Activated CD4-positive, alpha-beta T cell treated with anti-CD3 and anti-CD28 coated beads, Interleukin-2, amount 50 U/mL, for 48 hours (primary cell): ENCODE measurements at places on chromosomes 3 and 15.

DNA sequence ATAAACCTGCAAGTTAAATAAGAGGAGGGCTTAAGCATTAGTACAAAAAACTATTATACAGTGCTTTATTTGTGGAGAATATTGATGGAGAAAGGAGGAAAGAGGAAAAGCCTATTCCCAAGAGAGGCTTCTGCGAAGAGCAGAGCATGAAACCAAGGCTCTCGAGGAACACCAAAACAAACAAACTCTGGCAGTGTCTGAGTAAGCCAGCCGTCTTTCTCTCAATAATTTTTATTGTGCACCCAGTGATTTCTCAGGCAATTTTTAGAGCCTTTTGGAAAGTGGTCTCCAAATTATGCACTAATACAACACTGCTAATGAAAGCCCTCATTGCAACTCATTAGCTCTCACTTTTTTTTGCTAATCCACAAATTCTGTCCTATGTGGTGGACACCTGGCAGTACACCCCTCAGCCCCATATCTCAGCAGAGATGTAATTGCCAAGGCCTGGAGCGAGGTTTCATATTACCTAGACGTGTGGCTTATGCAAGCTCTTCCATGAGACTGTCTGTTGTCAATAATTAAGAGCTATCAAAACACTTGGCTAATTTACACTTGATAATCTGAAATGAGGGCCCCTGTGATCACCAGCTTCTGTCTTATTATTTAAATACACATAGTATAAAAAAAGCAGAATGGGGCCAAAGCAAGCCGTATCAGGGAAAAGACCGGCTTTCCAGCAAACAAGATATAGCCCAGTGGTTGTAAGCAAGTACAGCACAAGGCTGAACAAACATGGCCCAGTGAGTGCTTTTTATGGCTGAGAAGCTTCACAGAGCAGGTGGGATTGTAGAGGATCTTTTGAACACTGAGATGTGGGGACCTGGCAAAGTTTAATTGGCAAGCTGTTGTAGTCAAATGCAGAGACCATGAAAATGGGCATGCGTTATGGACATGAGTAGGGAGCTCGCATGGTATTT, 216.9 kb downstream of the ROBO2 start:
- no peak for DNase-seq

DNA sequence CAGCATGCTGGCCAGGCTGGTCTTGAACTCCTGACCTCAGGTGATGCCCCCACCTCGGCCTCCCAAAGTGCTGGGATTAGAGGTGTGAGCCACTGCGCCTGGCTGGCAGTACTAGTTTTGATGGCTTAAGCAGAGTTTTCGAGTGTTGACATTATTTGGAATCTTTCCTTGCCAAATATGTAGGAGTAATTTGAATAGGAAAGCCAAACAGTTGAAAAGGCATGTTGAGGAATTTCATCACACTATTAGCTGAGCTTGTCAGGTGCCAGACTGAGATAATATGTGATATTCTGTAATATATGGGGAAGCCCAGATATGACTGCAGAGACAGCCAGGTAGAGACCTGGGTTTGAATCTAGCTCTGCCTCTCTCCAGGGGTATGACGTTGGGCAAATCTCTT, 109.3 kb downstream of the SV2B start:
- no peak for DNase-seq

DNA sequence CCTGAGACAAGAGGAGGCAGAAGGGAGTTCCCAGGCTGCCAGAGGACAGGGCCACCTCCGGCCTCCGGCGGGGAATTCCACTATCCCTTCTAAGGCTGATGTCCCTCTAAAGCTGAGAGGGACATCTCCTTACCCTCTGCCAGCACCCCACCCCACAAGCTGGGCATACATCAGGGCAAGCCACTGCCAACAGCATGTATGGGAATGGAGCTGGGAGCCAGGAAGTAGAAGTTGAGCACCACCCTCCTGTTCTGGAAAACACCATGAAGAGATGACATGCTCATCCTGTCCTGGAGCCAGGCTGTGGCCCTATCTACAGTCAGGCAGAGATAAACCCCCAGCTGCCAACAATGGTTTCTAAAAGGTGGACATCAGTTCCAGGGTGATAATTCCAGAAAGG, 7.1 kb downstream of the PLCD1 start:
- DNase-seq = no peak

DNA sequence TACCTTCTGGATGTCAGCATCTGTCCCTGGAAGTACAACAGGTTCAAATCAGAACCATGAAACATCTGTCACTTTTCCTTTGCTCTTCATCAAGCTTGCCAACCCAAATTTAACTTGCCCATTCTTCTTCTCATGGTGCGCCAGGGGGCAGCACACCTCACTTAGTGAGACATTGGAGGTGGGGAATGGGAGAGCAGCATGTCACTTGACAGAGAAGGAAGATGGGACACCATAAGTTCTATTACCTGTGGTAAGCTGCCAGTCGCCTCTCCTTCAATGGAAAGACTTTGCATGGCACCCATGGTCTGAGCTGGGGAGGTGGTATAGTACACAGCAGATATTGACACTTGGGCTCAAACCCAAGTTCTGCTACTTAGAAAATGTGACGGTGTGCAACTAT, 2.9 kb downstream of the SCN5A start:
- DNase-seq = peak; percentile 20

DNA sequence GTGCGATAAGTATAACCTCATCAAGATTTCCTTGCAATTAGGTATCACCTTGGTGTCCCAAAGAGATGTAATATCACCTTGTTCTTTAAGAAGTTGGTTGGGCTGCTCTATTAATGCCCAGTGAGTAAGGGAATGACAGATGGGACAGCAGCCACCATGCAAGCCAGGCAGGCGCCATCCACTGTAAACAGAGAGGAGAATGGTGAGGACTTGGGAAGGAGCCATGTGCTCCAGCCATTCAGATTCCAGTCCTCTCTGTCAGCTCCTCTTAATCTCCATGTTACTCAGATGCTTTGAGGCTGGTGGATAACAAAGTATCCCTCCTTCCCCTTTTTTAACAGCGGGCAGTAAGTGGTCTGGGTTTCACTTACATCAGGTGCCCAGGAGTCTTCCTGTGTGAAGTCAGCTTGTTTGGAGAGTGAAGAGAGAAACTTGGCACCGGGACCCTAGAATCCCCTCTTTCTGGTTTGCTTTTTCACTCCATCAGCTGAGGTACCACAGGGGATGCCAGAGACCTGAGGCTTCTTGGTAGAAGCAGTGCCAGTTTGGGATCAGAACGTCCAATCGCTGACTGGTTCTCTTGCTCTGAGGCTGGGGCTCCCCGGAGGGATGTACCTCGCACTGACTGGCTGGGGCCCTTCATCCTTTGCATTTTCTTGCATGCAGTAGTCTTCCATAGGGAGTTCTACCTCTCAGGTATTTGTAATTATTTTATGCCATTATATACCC, 29.5 kb downstream of the SLCO3A1 start:
- DNase-seq = no peak

DNA sequence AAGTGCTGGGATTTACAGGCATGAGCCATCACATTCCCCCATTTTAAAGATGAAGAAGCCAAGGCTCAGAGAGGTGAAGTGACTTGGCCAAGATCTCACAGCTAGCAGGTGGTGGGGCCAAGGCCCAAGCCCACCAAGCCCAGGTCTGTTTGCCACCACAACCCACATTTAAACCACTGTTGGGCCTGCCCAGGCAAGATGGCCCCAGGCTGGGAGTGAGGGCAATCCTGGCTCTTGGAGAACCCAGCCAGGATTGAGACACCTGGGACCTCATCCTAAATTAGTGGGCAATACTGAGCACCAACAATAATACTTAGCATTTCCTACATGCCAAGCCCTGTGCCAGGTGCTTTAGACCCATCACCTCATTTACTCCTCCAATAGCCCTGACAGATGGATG, 6.9 kb downstream of the IGDCC3 start:
- DNase-seq = no peak

DNA sequence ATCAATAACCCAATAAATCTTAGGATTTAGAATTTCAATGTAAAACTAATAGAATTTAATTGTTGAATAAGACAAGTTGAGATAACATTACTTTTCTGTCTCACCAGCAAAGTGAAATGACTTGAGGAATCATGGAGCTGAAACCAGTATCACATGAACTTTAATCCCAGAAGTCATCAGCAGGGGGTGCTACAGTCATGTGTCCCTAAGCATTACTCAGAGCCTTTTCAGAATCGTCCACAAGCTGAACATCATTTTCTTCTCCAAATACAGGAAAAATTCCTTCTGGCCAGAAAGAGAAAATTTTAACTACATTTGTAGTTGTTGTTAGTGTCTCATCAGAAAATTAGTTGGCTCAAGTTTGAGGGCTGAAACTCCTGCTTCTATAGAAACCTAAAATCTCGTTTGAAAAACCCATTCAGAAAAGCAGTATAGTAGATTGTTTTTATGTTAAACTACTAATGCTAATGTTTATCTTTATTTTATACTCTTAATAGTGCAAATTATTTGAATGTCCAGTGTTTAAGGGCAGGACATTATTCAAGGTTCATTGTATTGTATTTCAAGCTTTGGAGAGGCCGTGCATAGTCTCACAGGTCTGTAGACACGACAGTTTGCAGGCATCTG, 384.1 kb downstream of the PLOD2 start:
- peak; percentile 3 for DNase-seq
